ENCODE measurements at places on chromosomes 13 and 19.
A peak's percentile ranks its signal among the peaks of the same experiment; 100 is the strongest.

GRCh38 chr19:45745606-45746005 is 12.4 kb downstream of the MEIOSIN start:
- DNase-seq, result no peak

DNA sequence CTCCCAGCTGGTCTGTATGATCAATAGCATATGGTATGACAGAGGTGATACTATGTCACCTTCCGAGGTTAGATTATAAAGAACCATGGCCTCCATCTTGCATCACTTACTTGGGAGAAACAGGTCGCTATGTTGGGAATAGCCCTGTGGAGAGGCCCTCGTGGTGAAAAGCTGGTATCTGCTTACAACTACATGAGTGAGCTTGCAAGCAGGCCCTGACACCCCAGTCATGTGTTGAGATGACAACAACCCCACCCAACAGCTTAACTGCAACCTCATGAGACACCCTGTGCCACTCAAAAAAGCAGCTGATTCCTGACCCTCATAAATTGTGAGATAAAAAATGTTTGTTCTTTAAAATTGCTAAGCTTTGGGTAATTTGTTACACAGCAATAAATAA is 18.8 kb downstream of the MTRF1 start:
- no peak for DNase-seq

DNA sequence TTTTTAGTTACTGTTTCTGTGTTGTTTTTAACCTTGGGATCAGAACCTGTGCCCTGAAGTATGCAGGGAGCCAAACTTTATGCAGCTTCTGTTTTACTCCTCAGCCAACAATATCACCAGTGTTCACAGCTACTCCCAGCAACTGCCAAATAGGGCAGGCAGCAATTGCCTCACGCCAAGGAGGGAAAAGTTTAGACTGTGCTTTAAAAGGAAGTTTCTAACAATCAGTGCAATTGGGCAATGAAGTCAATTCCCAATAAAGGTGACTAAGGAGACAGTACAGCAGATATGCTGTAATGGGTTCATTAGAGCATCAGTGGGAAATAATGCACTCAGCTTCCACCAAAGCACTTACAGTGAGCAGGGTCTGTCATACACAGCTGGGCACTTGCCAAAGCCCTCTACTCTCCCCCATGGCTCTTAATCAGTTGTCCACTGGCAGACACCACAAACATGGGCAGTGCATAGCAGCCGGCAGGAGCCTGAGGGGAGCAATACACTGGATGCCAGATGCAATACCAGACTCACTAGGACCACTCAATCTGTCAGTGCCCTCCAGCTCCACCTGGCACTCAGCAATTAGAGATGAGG is 19.3 kb downstream of the ENOX1 start:
- no peak for DNase-seq

DNA sequence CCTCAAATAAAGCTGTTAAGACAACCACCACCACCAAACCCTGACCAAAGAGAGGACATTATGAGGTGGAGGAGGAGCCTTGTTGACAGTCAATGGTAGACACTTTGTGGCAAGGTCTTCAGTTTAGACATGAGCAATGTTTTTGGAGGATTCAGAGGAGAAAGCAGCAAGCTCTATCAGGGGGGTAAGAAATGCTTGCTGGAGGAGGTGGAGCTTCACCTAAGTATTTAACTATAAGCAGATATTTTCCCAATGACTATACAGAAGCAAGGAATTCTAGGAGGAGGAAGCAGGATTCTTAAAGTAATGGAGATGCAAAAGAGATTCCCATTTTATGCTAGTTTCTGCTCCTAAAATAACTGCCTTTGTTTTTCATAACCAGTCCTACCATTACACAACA is 74.2 kb downstream of the TRPC4 start:
- DNase-seq, result no peak

GRCh38 chr19:50488389-50489194 is 11.9 kb upstream of the GARIN5A start:
- DNase-seq, result no peak

GRCh38 chr13:90453342-90453741 is 894.1 kb upstream of the MIR17HG start:
- DNase-seq, result no peak

DNA sequence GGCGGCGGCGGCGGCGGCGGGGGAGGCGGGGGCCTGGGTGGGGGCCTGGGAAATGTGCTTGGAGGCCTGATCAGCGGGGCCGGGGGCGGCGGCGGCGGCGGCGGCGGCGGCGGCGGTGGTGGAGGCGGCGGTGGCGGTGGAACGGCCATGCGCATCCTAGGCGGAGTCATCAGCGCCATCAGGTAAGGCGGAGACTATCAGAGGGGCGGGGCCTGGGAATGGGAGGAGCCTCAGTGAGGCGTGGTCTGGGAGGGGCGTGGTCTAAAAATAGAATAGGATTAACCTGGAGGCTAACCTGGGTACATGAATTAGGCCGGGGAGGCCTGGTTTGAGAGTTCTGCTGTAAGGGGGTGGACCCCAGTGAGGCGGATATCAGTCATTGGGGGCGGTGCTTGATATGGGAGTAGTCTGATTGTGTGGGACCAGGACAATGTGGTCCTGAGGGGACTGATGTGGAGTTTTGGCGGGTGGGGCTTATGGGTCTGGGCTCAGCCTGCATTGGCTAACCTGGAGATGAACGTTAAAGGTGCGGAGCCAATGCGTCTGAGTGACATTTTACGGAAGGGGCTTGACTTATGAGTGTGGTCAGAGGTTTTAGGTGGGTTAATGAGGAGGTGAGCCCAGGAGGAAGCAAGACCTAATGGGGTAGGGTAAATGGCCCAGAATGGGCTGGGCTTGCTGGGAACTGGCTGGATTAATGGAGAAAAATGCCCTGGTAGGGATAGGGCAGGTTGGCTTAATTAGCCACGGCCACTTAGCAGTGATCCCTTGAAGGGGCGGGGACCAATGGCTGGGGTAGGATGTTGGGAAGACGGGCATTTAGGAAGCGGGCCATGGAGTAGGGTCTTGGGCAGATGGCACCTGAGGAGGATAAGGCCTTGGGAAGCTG is 1.4 kb downstream of the CAPNS1 start:
- peak; percentile 84 for DNase-seq

GRCh38 chr19:16036941-16037340 is 39.4 kb upstream of the TPM4 start:
- DNase-seq, result no peak

GRCh38 chr19:47430041-47430802 is 10.9 kb upstream of the MEIS3 start:
- DNase-seq, result no peak

DNA sequence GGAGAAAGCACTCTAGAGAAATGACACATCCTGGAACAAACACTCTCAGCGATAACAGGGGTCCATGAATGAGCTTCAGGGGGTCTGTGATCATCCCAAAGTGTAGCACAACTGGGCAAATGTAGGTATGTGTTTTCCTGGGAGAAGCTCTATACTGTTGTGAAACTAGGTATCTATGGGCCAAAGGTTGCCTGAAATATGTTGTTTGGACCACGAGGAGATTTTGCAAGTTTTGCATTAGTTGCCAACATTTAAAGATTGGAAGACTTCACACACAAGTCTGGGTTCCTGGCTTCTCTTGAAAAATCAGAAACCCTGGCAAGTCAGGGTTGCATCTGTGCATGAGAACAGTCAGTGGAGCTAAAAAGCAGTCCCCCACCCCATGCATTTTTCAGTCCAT is 26.7 kb upstream of the POU2F2 start:
- DNase-seq, result no peak

- DNase-seq, result no peak
These were observed 5.1 kb downstream of the BCAM start for GRCh38 chr19:44813841-44814470.
